NCI-H82 (cell line): ENCODE measurements at places on chromosomes 5 and 9.

GRCh38 chr5:151191661-151192060 lies 32.2 kb downstream of the CCDC69 start:
- no peak for DNase-seq

DNA sequence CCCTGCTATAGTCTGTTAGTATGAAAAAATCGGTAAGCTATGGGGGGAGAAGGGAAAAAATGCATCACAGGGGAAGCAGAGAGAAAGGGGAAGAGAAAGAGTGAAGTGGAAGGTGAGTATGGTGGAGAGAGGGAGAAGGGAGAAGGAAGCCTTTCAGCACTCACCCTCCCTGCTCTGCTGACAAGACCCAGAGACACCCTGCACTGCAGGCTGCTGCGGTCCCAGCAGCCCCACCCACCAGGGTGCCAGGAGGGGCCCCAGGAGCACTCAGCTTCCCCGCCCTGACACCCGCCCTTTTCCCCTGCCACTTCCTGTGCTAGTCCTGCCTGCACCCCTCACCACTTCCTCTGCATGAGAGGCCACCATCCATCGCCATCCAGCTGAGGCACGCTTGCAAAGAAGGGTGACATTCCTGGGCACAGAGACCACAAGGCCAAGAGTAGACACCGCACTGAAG lies 12.7 kb downstream of the STK10 start:
- no peak for DNase-seq

DNA sequence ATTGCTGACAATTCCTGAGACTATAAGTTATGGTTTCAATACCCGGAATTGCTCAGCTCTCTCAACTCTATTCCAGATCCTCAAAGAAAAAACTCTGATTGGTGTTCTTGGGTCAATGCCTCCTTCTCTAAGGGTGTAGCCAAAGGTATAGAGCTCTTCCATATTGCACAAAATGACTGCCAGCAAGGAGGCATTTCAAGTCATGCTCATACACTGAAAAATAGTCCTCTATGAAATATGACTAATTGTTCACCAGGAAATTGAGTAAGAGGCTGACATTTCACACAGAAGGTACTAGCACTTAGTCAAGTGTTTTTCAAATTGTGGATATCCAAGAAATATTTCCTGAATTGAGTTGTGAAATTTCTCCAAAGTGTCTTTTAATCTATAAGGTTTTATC lies 111.1 kb upstream of the KLF9 start:
- no peak for DNase-seq

- DNase-seq = no peak
Observed at GRCh38 chr5:19771174-19771835, 216.7 kb downstream of the CDH18 start.

GRCh38 chr5:172801179-172801671 lies 30.2 kb upstream of the DUSP1 start:
- DNase-seq = no peak

DNA sequence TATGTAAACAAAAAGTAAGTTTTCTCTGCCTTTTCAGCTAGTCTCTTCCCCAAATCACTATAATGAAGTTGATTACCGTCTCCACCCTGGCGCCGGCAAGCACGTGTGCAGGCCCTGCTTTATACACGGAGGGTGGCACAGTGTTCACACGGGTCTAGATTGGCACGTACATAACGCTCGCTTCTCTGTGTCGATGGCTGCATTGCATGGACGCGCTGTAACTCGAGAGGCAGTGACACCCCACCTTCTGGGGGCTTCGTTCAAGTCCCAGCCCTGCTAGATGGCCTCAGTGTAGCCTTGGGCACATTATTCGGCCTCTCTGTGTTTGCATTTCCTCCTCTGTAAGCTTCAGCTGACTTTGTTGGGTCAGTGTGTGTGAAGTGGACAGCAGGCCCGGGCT lies 223.9 kb downstream of the FANCC start:
- DNase-seq = no peak

- peak; percentile 64 for DNase-seq
Observed at GRCh38 chr9:93827545-93828330, 127.4 kb downstream of the BARX1 start.

DNA sequence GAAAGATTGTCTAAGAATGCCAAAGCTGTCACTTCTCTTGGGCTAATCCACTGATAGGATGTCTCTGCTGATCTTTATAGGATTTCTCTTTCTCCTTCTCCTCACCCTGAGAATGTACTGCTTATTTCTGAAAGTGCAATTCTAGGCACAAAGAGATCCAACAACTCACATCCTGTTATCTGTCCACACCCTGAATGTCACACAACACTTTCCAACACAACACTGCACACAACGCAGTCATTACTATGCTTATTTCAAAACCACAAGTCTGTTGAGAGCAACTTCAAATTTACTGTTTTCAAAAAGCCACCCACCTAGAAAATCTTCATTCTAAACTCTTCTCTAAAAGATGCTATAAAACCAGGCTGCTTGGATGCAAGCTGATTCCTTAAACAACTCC lies 215.0 kb downstream of the ROR2 start:
- no peak for DNase-seq

GRCh38 chr5:156473269-156473908 lies 146.4 kb downstream of the SGCD start:
- DNase-seq = no peak

DNA sequence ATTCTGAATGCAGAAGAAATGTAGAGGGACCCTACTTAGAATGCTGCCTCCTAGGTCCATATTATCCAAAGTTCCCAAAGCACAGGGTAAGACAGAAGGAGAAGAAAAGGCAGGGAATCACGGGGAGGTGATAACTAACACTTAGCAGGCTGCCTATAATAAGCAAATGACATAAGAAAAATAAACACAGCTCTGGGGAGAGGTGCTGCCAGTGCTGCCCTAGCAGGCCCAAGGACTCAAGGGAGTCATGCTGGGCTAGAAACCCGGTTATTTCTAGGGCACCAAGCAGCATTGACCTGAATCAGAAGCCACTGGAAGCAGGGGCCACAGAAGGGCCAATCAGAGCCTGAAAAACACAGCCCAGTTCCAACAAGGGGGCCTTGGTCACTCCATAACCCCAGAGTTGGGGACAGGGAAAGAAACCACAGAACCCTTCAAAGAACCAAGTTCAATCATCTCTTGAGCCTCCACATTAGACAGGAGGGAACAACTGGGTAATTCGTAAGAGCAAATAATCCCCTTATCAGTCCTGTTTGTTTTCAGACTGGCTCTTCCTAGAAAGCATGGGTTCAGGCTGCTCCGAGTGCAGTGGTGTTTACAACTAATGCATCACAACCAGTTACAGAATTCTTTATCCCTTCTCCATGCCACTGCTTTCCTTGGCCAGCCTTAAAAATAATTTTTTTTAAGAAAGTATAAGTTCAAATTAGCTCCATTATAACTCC lies 24.0 kb downstream of the NRG2 start:
- DNase-seq = peak; percentile 66

- no peak for DNase-seq
Observed at GRCh38 chr5:151676719-151677118, 10.0 kb downstream of the SPARC start.

DNA sequence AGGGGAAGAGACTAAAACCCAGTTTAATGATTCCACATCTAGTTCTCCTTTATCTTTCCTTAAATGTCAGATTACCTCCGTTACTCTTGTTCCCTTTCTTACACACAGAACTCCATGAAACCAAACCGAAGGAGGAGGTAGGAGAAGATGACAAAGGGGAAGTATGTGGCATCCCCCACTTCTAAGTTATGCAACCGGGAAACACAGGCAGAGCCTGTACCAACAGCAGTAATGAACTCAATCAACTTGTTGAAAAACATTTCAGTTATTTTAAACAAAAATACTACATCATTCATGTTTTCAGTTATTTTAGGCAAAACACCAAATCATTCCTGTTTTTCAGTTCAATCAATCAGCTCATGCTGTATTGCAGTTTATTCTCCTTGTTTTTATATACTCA lies 101.8 kb downstream of the PCSK1 start:
- DNase-seq = no peak

- DNase-seq = no peak
Observed at GRCh38 chr5:103801681-103802080, 239.1 kb upstream of the NUDT12 start.

- DNase-seq = no peak
Observed at GRCh38 chr5:95949810-95950209, 11.8 kb downstream of the ELL2 start.

DNA sequence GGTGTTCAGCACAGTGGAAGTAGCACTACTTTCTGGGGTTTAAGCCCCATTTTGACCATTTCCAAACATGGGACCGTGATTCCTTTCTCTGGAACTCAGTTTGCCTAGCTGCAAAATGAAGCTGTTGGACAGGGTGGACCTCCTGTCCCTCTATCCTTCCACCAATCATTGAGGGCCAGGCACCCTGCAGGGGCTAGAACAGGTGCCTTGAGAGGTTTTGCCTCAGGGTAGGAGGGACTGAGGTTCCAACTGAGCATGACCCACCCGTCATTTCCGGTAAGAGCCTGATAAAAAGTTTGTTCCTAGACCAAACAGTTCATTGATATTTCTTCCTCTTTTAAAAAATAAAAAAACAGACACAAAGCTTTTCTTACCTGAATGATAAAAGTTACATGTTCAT lies 116.5 kb downstream of the MVB12B start:
- DNase-seq = no peak

DNA sequence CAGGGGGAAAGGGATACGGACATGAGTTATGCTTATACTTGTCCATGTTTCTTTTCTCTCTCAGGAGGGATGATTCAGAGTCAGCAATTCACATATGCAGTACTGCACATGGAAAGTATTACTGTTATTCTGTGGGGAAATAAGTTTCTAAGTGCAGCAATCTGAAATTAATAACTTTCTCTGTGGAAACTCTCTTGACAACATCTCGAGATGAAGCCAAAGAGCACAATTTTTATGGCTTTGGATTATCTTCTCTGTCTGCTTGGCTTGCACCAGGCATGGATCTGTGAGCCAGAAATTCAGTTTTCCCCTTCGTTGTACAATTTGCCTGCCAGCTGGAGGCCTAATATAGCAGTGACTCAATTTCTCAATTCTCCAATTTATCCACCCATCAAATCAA lies 2.5 kb upstream of the NDFIP1 start:
- no peak for DNase-seq

- no peak for DNase-seq
Observed at GRCh38 chr5:39426051-39426745, 1.4 kb upstream of the DAB2 start.

DNA sequence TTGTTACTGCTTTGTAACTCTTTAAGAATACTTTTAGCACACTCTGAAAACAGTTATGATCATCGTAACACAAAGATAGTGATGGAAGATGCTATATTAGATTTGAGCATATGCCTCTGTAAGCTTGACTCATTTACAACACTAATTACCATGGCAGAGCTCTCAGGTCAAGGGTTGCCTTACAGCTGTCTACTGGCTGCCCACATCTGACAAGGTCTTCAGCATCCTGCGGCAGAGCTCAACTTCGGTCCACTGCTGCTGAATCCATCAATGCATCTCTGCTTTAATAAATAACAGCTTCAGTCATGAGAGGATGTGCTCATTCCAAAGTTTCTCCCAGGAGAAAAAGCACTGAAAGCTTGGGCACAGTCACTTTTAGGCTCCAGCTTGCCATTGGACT lies 449.4 kb downstream of the RASEF start:
- DNase-seq = no peak

DNA sequence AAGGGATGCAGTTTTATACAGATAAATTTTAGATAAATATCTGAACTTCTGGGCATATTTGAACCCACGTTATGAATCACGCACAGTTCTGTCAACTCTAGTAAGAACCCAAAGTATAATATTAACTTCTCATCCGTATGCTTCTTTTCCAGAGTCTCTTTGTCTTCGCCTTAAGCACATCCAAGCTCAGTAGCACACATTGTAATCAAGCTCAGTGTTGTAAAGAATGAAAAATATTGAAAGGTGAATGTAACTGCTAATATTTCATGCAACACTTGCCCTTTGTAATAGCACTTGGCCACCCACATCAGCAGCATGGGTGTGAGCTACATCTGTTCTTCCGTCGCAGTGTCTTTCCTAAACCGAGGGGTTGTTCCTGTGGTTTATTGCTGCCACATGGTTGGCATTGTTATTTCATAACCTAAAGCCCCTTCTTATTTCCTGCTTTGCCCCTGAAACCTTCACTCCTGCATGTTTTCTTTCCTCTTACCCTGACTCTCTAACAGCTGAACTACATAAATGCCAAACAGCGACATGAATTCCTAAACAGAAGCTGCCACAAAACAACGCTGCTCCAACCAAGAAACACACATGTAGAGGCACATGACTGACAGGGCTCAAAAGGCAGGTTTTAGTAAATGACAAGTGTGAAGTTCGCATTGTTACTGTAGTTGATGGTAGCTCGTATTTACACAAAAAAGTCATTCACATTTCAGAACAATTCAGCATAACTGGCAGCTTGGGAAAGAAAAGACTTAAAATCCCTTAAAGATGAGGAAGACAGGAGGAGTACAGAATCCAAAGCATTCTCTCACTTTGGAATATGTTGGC lies 190.1 kb upstream of the MEF2C start:
- DNase-seq = no peak

DNA sequence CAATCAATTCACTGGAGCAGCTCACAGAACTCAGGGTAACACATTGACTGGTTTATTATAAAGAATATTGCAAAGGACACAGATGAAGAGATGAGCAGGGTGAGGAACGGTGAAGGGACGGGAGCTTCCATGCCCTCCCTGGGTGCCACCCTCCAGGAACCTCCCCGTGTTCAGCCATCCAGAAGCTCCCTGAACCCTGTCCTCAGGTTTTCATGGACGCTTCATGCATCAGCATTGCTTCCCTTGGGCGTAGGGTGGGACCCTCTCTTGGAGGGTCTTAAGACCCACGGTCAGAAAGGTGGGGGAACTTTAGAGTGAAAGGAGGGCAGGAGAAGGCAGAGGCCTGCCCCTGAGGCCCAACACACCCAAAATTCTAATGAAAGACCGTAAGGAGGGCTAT lies 12.8 kb downstream of the LAMC3 start:
- DNase-seq = no peak

- DNase-seq = no peak
Observed at GRCh38 chr5:54794135-54794975, 191.0 kb downstream of the ESM1 start.

GRCh38 chr9:18384066-18384465 lies 89.9 kb upstream of the ADAMTSL1 start:
- no peak for DNase-seq

- peak; percentile 16 for DNase-seq
Observed at GRCh38 chr5:76528547-76529331, 94.5 kb downstream of the F2RL2 start.

GRCh38 chr5:150627731-150628545 lies 12.5 kb upstream of the SYNPO start:
- no peak for DNase-seq

DNA sequence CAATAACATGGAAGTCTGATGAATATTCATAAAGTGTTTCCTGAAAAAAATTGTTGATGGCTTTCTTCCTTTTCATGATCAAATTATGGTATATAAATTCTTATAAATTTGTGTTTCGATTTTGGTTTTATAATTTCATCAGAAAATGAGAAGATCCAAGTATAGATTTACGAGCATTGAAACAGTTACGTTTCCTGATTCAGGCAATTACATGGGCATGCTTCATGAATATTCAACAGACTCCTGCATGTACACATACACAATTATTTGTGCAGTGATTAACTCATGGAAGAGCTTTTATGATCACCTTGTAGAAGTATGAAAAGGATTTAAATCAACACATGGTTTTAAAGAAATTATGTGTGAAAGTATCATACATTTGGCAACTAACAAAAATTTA lies 136.7 kb downstream of the MPDZ start:
- no peak for DNase-seq

- no peak for DNase-seq
Observed at GRCh38 chr9:72574156-72574810, 52.9 kb downstream of the TMC1 start.

- DNase-seq = peak; percentile 5
Observed at GRCh38 chr9:90774682-90775081, 26.9 kb upstream of the SYK start.
